ENCODE measurements at places on chromosomes 11 and 22.

DNA sequence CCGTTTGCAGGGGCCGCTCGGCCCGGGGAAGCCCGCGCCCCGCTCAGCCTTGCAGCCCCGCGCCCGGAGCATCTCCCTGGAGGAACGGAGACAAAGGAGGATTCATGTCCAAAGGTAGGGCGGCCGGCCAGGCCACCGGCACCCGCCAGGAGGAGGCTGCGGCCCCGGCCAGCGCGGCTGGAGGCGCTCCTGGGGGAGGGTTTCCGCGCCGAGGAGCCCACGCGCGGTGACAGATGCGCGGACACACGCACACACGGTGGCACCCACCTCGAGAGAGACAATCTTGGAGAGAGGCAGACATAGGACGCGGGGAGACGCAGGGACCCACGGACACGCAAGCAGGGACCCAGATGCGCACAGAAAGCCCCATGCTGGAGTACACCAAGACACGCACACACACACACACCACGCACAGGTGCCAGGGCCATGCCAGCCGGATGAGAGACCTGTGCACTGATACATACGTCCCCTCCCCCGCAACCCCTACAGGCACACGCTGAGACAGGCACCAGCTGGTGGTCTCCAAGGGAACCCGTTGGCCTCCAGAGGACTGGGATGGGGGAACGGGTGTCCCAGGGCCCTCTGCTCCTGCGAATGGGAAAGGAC lies 7.8 kb downstream of the SEPTIN3 start:
- no peak for DNase-seq

DNA sequence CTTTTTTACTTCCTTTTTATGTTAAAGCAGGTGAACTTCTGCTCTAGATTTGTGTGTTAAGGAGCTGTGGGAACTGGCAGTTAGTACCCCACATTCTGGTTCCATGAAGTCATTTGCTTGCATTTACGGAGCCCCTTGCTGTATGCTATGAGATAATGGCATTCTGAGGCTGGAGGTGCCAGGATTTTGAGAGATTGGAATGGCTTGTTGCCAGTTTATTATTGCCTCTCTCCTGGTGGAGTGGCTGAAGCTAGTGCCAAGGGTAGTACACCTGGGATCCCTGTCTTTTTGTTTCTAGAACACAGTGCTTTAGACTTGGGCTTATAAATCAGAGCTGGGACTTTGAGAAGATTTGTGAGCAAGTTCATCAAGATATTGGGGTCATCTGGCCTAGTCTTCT lies 73.8 kb downstream of the STIM1 start:
- no peak for DNase-seq

DNA sequence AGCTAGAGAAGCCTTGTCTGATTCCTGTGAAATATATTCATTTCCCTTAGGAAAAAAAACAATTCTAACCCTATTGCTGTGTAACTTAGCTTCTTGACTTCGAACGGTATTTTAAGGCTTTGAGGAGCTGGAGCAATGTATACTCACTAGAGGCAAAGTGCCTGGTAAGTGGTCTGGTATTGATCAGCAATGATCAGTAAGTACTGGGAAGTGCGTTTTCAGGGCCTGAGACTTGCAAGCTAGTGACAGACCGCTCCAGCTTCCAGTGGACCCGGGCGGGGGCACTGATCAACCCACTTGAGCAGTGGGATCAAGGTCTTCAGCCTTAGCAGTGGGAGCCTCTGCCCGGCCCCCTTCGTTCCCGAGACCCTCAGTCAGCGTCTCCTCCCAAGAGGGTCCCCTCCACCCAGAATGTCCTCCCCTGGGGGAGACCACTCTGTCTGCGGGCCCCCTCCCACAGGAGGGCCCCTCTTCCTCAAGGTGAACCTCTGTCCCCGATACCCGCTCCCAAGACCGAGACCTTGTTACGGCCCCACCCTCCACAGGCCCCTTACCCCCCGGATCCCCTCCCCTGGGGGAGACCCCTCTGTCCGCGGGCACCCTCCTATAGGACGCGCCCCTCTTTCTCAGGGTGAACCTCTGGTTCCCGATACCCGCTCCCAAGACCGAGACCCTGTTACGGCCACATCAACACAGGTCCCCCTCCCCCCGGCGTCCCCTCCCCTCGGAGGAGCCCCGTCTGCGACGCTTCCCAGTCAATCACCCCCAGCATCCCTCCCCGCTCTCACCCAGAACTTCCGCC lies 452 bp upstream of the ATXN10 start:
- DNase-seq, result peak; percentile 19

- no peak for DNase-seq
Measured at GRCh38 chr11:121800240-121800639, 315.8 kb downstream of the BLID start.

- DNase-seq, result no peak
Measured at GRCh38 chr11:2903672-2904011, 18.1 kb upstream of the CDKN1C start.

DNA sequence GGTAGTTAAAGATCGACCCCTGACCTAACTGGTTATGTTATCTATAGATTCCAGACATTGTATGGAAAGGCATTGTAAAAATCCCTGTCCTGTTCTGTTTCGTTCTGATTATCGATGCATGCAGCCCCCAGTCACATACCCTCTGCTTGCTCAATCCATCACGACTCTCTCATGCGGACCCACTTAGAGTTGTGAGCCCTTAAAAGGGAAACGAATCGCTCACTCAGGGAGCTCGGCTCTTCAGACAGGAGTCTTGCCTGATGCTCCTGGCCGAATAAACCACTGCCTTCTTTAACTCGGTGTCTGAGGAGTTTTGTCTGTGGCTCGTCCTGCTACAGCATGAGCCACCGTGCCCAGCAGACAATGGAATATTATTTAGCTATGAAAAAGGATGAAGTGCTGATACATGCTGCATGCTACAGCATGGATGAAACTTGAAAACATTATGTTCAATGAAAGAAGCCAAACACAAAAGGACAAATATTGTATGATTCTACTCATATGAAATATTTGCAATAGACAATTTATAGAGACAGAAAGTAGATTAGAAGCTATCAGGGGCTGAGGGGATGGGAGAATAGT lies 12.0 kb upstream of the LGALS2 start:
- no peak for DNase-seq

- no peak for DNase-seq
Measured at GRCh38 chr11:130874955-130875531, 41.2 kb downstream of the SNX19 start.

GRCh38 chr11:92670308-92670890 lies 299.1 kb upstream of the MTNR1B start:
- no peak for DNase-seq

DNA sequence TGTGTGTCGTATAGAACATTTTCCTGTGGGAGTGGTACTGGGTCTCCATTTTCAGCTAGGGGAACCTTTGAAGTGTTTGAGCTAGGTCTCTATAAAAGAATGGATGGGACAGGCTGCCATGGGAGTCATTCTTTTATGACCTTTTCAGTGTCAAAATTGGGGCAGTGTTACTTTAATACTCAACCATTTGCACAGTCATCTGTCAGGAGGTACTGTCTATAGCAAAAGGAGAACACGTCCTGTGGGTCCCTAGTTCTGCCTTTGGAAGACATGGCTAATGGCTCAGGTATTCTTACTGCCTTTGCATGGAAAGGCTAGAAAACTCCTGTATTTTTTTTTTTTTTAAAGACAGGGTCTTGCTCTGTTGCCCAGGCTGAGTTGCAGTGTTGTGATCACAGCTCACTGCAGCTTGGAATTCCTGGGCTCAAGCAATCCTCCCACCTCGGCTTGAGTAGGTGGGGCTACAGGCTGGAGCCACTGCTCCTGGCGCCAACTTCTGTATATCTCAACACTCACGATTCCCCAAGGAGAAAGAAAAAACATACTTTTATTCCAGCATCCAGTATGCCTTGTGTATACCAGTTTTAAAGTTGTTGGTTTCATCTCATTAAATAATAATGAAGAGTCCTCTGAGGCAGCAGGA lies 2.1 kb upstream of the ATF4 start:
- no peak for DNase-seq

- DNase-seq, result no peak
Measured at GRCh38 chr11:19669511-19669910, 43.1 kb upstream of the NAV2 start.

GRCh38 chr11:44379141-44380008 lies 69.4 kb upstream of the ALX4 start:
- no peak for DNase-seq

DNA sequence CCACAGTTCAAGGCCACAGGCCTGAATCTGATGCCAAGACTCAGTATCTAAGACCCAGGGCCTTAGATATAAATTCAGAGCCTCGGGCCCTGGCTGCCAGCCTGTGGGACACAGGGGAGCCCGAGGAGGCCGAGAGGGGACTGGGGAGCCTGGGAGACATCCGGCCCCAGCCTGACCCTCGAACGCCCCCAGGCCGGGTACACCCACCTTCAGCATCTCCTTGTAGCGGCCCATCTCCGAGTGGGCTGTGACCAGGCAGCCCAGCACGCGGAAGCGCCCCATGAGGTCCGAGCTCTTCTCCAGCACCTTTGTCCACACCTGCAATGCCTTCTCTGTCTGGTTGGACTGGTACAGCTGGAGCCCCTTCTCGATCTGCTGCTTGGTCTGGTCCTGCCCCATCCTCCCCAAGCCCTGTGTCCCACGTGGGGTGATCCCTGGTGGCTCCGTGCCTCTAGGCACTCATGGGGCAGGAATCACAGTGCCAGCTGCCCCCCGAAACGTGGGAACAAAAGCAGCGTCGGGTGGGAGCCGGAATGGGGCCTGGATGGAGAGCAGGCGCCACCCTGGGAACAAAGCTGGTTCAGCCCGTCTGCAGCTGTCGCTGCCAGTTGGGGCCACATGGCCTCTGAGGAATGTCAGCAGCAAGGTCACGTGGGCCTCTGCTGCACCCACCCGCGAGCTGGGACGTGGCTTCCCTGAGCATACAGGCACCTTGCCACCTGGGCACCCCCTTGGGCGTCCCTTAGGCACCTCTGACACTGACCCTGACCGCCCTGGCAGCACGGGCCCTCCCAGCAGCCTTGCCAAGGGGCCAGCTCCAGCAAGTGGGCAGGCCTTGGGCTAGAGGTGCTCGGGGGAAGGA lies at the start of gene RAPSN:
Gene RAPSN, minus strand, starts transcription at position 571 of the 862 bp plus-strand sequence. Its CDS starts 172 bp downstream, at position 399.
- no peak for DNase-seq

DNA sequence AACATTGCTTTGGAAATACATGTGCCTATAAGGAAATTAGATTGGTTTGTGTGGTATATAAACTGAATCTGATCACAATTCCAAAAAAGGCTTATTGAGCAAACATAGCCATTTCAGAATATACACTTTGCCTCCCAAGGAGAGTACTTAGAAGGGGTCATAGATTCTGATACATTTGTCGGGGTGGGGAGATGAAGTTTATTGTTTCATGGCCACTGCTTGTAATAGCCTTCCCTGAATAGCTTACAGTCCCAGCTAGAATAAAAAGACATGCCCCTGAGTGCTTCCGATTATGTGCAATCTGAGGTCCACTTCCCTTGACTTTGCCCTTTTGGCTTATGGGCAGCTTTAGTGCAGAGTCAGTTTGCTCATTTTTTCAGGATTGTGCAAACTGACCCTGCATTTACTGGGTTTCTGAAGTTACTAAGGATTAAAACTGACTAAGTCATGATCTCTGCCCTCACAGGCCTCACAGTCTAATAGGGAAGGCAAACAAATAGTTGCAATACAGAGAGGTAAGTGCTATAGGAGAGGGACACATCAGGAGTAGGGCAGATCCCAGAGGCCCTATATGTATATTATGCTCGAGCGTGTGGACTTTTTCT lies 184.2 kb downstream of the BLID start:
- DNase-seq, result no peak

DNA sequence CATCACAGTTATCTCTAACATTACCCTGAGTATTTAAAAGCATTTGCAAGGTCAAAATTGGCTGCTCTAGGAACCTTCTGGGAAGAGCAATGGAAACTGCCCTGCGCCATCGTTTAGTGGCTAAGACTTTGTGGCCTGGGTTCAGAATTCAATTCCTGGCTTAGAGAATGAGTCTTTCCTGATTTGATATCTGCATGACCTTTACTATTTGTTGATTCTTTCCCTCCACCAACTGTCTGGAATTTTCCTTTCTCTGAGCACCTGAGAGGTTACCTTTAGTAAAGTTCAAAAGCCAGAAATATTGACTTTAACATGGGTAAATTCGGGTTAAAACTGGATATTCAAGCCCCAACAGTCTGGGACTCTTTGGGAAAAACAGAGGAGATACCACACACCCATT lies 43.0 kb upstream of the SLC5A12 start:
- DNase-seq, result no peak

DNA sequence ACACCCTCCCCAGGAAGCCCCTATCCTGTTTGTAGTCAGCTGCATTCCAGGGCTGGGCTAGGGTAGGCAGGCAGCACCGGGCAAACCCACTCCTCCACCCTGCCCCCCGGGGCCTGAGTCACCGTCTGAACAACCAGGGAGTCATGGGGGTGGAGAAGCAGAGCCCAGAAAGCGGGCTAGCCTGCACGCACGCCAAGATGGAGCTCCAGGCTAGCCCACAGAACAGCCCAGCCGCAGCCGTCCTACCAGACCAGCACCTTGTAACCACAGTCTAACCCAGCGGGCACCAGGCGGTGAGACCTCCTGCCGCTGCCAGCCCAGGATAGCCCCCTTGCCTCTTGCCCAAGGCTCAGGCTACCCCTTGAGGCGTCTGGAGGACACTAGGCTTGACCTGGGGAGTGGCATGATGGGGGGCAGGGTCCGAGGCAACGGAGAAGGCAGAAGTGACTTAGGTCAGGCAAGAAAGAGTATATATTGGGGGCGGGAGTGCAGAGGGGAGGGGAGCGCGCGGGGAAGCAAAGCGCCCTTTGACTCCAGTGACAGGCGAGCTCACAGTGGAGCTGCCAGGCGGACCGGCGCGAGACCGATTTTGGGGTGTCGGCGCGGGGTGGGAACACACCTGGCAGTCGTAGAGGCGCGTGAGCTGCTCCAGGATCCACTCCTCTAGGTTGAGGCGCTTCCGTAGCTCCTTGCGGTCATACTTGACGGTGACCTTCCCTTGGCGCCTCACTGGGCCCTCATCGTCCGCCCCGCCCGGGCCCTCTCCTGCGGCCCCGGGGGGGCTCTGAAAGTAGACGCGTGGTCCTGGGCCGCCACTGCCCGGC lies 734 bp downstream of the PPP1R14B start:
- peak; percentile 81 for DNase-seq

DNA sequence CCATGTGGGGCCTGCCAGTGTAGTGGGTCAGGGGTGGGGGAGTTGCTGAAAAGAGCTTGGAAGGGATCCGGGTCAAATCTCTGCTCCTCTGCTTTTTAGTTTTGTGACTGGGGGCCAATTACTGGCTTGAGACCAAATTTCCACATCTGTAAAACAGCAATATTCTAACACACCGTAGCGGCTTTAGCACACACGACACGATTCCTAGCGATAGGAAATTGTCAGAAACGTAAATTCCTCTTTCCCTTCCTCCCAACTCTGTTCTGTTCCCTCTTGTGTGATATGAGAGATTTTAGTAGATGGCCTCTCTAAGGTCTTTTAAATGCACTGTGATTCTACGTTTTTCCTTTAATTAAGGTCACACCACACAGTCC lies 71.9 kb downstream of the MICAL2 start:
- DNase-seq, result no peak

DNA sequence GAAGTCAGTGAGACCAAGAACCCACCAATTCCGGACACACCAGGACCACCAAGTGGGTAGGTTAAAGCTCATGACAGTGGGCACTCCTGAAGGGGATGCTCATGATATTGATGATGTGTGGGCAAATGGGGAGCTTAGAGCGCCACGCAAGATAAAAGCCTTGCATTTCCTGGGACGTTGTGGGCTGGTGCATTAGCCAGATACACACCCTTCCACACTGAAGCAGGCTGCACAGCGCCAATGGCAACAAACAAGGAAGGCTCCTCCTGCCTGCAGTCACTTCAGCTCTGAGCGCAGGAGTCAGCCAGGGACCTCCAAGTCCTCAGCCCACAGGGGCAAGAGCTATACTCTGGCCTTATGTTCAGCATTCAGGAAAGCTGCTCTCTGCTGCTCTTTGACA lies 20.6 kb downstream of the TMEM218 start:
- DNase-seq, result no peak
